Endothelial cell of umbilical vein (primary cell): ENCODE measurements at places on chromosomes 7 and 10. TPM values are rescaled to one million over a fixed set of nuclear protein-coding genes. Genes with fewer than 3 reads are reported as not detected.

DNA sequence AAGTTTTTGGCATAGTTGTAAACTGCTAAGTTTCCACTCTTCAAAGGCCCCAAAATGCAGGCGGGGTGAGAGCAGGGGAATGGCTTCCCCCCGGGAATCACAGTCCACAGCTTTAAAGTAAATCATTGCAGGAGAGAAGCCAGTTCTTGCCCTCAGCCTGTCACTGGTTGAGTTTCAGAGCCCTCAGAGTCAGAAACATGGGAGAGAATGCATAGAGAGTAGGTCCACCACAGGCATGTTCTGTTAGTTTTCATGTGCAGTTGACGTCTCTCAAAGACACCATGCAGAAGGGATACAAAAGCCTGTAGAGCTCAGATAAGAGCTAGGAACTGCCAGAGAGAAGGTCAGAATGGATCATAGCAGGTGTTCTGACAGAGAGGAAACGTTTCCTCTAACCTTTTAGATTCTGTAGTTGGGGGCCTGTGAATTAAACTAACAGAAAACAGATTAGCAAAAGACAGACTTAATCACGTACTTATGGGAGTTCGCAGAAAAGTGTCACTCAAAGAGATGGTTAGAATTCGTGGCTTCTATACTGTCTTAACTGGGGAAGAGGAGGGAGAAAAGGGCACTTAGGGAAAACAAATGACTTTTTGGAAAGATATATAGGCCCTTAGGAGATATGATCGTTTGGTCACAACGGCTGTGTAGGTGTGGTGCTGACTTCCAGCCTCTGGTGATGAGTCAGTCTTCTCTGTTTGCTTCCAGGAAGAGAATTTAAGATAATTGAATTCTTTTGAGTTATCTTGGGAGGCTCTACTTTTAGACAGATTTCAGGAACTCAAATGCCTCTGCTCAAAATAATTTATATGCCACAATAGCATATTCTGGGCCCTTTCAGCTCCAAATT, 48.0 kb upstream of the MSRB2 start:
- no peak for DNase-seq

DNA sequence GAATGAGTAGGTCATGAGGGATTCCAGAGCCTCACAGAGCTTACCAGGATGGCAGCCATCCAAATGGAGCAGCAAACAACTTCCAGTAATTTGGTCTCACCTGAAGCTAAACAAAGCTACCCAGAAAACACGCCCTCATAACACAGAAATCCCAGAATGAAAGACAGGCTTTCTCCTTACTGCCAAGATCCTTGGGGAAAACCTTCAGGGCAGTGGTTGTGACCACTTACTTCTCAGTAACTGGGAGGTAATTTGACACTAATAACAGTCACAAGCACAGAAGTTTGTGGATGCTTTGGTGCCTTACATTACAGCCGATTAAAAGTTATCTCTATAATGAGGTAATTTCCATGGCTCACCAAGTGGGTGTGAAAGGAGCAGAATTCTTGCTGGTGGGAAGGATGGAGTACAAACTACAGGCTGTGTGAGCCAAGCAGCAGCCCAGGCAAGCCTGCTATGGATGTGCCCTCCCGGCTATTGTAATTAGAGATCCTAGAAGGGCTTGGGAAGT, 10.4 kb downstream of the WDR91 start:
- no peak for DNase-seq

DNA sequence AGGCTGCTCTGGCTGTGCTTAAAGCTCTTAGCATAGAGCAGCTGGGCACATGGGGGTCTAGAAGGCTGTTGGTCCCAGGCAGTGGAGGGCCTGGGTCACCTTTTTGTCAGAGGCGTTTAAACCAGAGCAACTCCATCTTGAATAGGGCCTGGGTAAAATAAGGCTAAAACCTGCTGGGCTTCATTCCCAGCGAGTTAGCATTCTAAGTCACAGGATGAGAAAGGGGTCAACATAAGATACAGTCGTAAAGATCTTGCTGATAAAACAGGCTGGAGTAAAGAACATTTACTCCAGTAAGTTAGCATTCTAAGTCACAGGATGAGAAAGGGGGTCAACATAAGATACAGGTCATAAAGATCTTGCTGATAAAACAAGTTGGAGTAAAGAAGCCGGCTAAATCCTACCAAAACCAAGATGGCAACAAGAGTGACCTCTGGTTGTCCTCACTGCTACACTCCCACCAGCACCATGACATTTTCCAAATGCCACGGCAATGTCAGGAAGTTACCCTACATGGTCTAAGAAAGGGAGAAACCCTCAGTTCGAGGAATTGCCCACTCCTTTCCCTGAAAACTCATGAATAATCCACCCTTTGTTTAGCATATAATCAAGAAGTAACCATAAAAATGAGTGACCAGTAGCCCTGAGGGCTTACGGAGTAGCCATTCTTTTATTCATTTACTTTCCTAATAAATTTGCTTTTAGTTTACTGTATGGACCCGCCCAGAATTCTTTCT, 96.8 kb upstream of the PCBD1 start:
- DNase-seq: no peak

DNA sequence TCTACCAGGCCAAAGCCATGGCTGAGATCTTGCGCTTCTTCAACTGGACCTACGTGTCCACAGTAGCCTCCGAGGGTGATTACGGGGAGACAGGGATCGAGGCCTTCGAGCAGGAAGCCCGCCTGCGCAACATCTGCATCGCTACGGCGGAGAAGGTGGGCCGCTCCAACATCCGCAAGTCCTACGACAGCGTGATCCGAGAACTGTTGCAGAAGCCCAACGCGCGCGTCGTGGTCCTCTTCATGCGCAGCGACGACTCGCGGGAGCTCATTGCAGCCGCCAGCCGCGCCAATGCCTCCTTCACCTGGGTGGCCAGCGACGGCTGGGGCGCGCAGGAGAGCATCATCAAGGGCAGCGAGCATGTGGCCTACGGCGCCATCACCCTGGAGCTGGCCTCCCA, 142.7 kb downstream of the GRM3 start:
- no peak for DNase-seq

DNA sequence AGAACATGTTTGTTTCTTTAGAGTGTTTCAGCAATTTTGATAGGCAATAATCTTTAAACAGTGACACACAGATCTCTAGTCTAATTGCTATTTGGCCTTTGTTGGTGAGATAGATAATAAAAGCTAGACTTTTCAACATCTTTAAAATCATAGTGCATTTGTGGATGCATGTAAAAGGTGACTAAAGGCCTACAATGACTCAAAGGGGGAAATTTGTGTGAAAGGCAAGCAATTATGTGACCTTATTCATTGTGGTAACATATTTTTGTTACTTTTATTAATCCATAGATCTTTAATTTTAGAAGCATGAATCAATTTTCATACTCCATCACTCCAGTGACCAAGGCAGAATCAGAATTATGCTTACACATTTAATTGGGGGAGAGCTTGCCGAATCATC, 299.7 kb downstream of the DGKB start:
- no peak for DNase-seq

DNA sequence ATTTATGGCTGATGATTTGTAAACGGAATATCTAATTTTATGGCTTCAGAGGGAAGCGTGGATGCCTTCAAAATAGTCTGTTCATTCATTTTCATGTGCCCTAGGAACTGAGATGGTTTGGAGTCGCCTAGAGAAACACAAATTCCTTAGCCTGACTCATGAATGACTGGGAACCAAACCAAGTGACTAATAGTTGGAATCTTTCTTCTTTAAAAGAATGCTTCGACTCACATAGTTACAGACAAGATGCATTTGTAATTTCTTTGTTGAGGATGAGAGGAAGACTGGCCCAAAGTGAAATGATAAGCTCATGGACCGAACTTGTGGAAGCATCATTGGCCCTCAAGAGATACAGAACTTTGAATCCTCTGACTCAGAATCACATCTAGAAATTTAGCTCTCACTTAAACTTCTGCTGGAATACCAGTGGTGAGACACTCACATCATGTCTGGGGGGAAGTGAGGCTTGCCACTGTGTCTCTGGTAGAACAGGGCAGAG, 1107.2 kb downstream of the NRG3 start:
- DNase-seq: peak; percentile 88

Gene MACROH2A2
- not detected in 2 replicates for total RNA-seq

DNA sequence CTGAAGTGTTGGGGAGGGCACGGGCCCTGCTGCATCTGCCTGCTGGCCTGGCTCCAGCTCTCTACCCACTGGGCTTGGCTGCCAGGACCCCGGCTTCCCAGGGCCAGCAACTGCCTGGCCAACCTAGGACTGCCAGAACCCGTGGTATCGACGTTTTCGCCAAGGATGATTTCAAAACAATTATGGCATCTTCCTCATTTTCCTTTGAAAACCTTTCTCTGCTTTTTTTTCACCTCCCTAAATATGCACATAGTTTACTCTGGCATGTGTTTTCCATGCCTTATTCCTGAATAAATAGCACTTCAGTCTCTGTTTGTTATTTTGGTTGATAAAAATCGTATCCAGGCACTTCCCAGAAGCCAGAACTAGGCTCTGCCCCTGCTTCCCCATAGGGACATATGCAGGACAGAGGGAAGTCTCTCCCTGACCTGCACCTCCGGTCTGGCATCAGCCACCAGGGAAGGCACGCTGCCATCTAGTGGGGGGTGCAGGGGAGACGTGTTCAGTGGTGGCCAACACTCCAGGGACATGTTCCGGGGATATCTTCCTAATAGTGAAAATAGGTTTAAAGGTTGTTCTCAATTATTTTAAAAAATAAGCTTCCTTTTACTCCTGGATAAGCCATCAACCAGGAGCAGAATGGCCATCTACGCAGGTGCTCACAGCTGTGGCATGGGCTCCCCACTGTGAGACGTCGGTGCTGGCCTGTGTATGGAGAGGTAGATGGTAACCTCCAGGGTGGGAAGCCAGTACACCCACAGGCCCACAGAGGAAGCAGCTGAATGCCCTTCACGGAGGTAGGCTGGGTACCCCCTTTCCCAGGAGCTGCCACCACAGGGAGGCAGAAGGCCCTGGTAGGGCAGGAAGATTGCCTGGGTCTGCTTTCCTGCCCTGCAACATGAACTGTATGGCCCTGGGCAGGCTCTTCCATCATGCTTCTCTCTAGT, 30.7 kb upstream of the ANTXRL start:
- peak; percentile 58 for DNase-seq
